Foreskin keratinocyte (primary cell): ENCODE measurements at places on chromosomes 2 and 18.

DNA sequence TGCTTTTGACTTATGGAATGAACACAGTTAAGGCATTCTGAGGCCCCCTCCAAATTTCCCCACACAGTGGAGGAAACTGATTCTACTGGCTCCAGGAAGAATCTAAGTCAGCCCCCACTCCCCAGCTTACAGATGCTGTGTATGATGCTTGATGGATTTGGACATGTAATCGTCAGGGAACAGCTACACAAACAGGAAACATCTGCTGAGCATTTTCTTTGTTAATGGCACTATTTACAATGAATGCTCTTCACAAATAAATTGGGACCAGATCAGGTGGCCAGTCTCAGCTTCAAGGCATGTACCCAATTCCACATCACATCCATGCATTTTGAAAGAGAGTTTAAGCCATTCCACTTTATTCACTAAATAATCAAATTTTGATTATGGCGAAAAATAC lies 562.3 kb downstream of the SOX11 start:
- DNase-seq = no peak

DNA sequence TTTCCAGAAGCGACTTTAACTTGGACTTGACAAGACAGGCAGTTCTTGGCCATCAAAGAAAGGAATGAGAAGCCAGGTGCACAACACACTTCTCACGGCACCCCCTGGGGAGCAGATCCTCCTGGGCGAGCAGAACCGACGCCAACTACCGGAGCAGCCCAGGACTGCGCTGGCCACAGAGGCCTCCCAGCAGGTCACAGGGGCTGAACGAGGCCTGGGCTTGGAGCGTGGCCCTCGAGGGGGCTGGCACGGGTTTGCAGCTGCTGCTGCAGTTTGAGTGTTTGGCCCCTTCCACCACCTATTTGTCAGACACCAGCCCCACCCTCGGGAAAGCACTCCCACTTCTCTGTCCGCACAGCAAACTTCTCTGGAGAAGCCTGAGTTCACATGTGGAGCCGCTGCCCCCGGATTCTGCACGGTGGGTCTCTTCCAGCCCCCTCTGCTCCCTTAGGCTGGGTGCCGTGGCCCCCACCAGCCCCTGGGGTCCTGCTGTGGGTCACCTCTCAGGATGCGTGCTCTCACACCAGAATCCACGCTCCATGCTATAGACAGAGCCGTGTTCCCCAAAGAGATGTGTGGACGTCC lies 306.7 kb upstream of the SALL3 start:
- no peak for DNase-seq

GRCh38 chr2:219210196-219210885 lies 3.8 kb downstream of the ZFAND2B start:
- DNase-seq = no peak

DNA sequence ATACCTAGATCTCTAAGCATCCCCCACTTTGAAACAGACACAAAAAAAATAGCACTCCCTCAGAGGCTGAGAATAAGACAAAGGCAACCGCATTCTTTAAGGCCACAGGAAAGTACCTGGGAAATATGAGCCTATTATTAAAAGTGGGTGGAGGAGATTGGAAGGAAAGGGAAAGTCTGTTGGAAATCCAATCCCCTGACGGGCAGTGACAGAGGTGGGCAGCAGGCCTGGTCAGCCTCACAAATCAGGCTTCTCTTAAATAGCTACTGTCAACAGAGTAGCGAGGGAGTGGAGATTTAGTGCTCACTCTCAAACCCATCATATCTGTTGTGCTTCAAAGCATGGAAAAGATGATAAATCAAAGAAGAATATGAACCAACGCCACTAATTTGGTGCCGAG lies 324.4 kb downstream of the ALK start:
- DNase-seq = no peak

- DNase-seq = no peak
Measured at GRCh38 chr2:233367586-233367985, 13.3 kb downstream of the DGKD start.

DNA sequence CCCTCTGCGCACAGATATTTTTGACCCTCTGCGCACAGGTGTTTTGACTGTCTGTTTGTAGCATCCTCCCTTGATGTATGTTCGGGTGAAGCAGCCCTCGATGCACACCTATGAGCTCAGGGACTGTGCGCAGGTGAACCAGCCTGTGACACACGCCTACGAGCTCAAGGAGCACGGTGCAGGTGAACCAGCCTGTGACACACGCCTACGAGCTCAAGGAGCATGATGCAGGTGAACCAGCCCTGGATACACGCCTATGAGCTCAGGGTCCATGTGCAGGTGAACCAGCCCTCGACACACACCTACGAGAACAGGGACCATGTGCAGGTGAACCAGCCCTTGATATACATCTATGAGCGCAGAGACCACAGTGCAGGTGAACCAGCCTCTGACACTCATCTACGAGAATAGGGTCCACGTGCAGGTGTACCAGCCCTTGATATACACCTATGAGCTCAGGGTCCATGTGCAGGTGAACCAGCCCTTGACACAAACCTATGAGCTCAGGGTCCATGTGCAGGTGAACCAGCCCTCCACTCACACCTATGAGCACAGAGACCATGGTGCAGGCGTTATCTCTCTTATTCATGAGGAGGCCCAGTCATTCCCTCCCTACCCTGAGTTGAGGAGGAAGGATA lies 33.9 kb downstream of the SH3BP4 start:
- DNase-seq = no peak

- DNase-seq = peak; percentile 7
Measured at GRCh38 chr18:21682371-21683051, 22.1 kb downstream of the ABHD3 start.

DNA sequence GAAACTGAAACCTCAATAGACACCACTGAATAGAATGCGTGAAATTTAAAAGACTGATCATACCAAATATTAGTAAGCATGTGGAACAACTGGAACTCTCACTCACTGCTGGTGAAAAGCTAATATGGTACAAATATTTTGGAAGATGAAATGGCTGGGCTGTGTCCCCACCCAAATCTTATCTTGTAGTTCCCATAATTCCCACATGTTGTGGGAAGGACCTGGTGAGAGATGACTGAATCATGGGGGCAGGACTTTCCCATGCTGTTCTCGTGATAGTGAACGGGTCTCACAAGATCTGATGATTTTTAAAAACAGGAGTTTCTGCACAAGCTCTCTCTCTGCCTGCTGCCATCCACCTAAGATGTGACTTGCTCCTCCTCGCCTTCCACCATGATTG lies 32.0 kb upstream of the MYCN start:
- no peak for DNase-seq

DNA sequence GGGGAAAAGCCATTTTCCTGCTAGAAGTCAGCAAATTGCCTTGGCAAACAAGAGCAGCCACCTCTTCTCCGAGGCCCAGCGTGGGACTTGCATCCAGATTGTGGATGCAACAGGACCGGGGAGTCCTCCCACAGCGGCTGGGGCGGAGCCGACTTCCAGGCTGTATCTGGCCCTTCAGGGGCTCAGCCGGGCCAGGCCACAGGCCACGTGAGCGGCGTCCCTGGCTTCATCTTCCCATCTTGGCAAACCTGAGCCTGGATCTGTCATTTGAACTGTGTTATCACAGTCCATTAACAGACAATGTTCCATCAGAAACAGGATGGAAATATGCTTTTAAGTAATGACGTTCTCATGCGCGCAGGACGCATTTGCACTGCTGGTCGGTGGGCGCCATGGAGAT lies 483.5 kb upstream of the SALL3 start:
- DNase-seq = no peak

DNA sequence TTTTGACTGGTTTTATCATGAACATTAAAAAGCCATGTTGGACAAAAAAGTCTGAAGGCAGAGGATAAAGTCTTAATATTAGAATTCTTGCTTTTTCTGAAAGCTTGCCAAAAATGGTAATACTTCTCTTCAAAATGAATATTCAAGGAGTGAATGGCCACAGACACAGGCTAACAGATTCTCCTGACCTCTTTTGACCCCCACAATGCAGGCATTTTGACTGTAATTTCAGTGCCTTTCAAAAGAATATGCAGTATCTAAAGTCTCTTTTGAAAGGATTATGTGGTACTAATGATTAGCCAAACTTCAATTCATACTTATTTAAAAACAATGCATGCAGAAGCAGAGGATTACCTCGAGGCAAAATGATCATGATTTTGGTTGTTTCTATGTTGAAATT lies 557.8 kb upstream of the GCFC2 start:
- no peak for DNase-seq

DNA sequence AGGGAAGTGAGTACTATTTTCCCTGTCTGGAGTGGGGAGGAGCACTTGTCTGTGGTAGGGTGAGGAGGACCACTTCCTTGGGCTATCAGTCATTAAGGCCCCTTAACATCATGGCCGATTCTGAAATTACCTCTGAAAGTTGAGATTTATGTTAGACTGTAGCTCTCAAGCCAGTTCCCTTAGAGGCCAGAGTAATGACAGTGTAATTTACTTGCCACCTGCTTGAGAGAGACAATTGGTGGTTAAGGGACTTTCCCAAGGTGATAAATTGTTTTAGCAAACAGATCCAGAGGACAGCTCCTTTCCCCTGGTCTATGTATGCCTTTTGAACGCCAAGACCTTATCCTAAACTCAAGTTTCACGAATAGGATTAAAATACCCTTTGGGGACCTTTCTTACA lies 56.1 kb downstream of the NEDD4L start:
- DNase-seq = no peak

DNA sequence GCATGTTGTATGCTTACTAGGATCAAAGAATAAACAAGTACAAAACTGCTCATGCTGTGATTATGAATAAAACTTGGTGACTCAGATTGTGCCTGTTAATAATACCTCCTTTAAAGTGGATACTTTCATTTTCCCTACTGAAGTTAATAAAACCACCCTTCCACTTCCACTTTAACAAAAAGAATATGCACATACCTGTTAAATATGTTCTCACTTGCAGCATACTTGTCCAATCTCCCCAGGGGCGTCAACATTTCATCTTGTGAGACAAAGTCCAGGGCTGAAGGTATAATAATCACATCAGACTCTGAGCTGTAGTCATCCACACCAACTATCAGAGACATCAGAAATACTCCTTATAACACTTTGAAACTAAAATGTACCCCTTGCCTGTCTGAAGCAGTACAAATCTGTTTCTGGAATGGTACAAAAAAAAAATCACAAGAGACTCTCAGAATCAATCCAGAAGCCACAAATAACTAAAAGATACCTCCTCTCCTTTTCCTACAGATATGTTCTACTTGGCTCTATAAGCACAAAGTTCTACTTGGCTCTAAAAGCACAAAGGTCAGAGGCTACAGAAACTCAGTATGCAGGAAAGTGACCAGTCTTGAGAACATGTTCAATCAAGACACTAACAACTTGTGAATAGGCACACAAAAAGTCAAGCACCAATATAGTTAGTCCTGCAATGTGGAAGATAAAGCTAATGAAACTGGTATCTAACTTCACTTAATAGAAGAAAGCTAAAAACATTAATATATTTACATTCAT lies 19.3 kb downstream of the PPP4R1 start:
- peak; percentile 89 for DNase-seq

DNA sequence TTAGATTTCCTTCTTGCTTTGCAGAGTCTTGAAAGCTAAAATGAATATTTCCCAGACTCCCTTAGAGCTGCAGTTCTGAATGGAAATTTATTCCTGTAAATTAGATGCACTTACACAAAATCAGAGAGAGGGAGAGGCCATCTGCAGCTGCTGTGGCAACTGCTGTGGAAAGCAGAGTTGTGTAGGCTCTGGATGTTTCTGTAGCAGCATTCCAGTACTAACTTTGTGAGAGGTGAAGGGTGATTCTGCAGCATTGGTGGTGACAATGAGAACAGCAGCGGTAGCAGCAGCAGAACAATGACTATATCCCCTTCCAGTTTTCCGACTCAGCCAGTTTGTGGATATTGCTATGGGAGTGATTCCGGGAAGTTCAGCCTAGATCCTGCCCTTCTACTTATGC lies 433.0 kb upstream of the REG3G start:
- DNase-seq = no peak

GRCh38 chr18:48679236-48679635 lies 140.4 kb downstream of the CTIF start:
- DNase-seq = no peak

DNA sequence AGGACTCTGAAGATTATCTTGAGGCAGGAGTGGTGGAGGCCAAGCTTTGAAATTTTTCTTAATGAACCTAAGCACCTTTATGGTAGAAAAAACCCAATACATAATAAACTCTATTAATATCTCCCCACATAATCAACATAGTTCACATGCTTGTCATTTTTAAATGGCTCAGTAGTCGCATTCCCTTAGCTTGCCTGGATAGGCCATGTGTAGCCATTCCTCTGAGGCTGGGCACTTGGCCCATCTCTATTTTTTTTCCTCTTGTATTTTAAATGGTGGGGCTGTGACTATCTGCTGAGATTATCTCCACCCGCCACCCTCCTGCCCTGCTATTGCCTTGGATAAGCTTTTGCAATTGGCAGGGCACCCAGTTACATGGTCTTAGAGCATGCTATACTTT lies 143.1 kb downstream of the FHOD3 start:
- DNase-seq = no peak

GRCh38 chr2:69645031-69645431 lies 1.5 kb upstream of the AAK1 start:
- DNase-seq = no peak

DNA sequence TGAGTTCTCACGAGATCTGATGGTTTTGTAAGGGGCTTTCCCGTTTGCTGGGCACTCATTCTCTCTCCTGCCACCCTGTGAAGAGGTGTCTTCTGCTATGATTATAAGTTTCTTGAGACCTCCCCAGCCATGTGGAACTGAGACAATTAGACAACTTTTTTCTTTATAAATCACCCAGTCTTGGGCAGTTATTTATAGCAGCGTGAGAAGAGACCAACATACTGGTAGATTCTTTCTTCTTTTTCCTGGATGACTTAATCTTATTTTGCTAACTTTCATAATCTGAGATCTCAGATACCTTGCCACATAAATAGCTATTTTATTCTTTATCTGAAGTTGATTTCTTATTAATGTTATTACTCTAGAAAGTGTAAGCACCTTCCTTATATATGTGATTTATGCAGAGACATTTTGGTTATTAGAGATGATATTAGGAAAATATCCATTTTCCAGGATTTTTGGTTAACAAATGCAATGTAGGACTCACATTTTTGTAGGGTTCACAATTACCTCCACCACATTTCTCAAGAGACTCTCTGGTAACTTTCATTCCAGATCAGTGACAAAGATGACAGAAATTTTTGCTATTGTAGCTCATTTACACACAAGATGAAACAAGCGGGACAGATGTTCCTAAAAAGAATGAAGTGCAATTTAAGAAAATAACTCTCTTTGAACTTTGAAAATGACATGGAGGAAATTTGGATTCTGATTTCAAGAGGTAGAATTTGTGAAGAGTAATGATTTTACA lies 97.9 kb upstream of the RND3 start:
- DNase-seq = no peak

DNA sequence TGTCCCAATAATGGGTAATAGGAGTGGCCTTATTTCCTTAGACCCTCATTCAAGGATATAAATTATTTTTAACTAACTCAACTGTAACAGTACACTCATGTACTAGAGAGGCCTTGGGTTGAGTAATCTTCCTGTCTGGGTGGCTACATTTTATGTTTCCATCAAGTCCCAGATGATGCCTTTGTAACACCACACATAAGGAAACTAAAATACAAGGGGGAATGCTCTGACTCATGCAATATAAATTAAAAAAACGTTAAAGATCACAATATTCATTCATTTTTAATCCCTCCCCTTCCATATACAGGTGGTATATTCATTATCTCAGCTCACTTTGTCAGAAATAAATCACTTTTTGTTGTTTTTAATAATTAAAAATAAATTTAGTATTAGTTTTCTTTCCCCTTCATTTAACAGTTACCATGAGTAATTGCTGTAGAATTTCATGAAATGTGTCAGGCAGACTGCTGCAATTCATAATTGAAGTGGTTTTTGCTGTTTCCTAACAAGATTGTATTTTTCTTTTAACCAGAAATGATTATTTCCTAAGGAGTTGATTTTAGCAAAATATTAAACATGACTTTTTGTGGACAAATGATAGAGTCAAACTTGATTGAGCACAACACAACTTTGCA lies 1403.6 kb downstream of the SUCLG1 start:
- DNase-seq = peak; percentile 88
